ENCODE measurements at places on chromosomes 13 and 19.

- no peak for DNase-seq
These were observed 249.6 kb downstream of the TDRD3 start for GRCh38 chr13:60646620-60647019.

GRCh38 chr19:35786299-35787160 lies 11.2 kb downstream of the ARHGAP33 start:
- no peak for DNase-seq

DNA sequence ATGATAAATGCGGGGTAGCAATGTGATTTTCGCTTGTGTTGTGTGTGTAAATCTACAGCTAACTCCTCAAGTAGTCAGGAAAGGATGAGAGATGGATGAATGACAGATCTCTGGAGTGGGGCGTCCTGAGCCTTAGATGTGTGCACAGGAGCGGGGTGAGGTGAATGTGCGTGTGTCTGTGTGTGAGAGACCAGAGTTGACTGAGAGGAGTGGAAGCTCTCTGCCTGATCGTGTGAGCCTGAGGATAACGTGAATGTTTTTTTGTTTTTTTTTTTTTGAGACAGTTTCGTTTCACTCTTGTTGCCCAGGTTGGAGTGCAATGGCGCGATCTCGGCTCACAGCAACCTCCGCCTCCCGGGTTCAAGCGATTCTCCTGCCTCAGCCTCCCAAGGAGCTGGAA lies 805 bp downstream of the ZNF461 start:
- DNase-seq = no peak

GRCh38 chr19:52473655-52474350 lies 20.4 kb downstream of the ZNF578 start:
- DNase-seq = no peak

DNA sequence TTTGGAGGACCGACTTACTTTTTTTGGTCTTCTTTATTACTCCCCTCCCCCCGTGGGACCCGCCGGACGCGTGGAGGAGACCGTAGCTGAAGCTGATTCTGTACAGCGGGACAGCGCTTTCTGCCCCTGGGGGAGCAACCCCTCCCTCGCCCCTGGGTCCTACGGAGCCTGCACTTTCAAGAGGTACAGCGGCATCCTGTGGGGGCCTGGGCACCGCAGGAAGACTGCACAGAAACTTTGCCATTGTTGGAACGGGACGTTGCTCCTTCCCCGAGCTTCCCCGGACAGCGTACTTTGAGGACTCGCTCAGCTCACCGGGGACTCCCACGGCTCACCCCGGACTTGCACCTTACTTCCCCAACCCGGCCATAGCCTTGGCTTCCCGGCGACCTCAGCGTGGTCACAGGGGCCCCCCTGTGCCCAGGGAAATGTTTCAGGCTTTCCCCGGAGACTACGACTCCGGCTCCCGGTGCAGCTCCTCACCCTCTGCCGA lies 409 bp downstream of the FOSB start:
- no peak for DNase-seq

DNA sequence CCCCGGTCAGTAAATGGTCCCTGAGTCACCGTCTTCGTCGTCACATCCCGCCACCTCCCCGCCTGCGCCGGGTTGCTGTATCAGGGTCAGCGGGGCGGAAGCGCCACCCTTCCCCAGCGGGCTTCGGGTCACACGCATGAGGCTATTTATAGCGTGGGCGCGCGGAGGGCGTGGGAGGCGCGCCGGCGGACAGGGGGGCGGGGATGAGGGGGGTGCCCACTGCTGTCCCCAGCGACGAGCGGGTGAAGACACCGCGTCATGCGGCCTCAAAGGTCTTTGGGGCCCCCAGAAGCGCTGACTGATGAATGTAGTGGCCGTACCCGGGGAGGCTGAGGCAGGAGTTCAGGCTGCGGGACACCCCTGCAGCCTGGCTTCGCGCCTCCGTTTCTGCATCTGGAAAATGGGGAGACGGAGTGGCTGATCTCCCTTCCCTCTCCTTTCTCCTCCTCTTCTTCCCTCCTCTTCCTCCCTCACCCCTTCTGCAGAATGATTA lies 7.9 kb downstream of the UNC13A start:
- peak; percentile 57 for DNase-seq

- DNase-seq = no peak
These were observed 76.9 kb downstream of the ING1 start for GRCh38 chr13:110790371-110790770.

GRCh38 chr13:100944791-100945345 lies 270.3 kb upstream of the TMTC4 start:
- no peak for DNase-seq

DNA sequence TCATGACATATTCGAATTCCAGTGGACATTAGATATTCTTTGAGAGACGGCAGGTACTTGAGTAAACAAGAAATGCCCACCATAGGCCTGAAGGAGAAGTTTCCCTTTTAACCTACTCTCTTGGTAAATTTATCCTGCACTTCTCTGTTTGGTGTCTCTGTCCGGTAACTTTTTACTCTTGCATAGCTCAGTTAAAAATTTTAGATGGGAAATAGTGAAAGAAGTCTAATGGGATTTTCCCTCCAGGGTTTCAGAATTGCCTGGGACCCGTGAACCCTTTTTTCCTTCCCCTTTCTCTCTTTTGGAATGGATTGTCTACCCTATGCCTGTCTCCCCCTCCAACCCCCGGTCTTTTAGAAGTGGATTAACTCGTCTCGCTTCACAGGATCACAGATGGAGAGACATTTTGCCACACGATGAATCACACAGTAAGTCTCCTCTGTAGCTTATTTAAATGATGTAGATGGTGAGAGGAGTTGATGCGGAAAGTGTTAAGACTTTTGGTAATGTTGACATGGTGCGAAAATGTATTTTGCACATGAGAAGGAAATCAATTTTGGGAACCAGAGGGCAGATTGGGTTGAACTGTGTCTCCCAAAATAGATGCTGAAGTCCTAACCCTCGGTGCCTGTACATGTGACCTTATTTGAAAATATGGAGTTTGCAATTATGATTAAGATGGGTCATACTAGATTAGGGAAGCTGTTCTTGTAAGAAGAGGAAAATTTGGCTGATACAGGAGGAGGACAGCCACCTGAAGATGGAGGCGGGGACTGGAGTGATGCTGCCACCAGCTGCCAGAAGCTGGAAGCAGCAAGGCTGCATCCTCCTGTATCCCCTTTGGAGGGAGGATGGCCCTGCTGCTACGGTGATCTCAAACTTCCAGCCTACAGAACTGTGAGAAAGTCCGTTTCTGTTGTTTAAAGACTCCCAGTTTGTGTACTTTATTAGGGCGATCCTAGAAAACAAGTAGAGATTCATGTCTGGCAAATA lies 711 bp upstream of the MIPEP start:
- no peak for DNase-seq

GRCh38 chr19:30086916-30087315 lies 144.9 kb downstream of the URI1 start:
- no peak for DNase-seq

- DNase-seq = peak; percentile 70
These were observed 18.8 kb upstream of the EDDM13 start for GRCh38 chr19:56253737-56254136.

DNA sequence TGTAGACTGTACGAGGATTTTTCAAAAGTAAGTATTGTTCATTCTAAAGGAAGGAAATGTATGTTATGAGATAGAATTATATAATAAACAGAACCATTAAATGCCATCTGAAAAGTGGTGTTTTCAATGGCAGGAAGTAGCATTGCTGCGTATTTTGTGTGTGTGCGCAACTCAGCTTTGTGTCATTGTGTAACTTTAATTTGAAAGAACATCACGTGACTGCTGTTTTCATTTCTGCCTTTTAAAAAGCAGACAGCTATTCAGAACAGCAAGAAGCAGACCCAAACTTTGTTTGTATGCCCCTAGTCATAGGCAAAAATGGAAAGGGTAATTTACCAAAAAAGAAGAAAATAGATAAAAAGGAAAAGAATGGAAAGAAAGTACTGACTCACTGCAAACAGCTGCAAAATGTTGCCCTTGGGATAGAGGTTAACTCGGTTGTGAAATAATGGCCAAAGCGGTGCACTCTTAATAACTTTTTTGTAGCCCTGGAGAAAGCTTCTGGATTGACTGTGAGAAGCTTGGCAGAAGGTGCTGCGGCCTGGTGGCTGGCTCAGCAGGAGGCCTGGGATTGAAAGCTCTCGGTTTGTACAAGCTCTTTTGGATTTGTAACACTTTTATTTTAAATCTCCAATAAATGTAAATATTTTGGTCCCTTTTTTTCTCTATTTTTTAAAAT lies 97.3 kb downstream of the GGACT start:
- DNase-seq = peak; percentile 91

All from fibroblast of villous mesenchyme (primary cell).